ENCODE measurements at places on chromosomes 3 and 15. TPM values are rescaled to one million over a fixed set of nuclear protein-coding genes. Genes with fewer than 3 reads are reported as not detected.

GRCh38 chr3:66394019-66394752 lies 106.6 kb downstream of the LRIG1 start:
- no peak for DNase-seq

STAB1 gene
- total RNA-seq = 122 TPM

CYP1A2 gene
- total RNA-seq = 0.15 TPM

ATP13A5 gene
- 1.1 TPM for total RNA-seq

GRCh38 chr3:126672741-126673140 lies 17.8 kb upstream of the TXNRD3 start:
- no peak for DNase-seq

HGD gene
- total RNA-seq = 1.0 TPM

GRCh38 chr3:151264605-151265004 lies 13.7 kb downstream of the P2RY14 start:
- DNase-seq = no peak

- peak; percentile 42 for DNase-seq
Observed at GRCh38 chr3:99172736-99173657, 271.5 kb upstream of the DCBLD2 start.

GRCh38 chr3:71183549-71183948 lies 400.0 kb downstream of the FOXP1 start:
- DNase-seq = no peak

DNA sequence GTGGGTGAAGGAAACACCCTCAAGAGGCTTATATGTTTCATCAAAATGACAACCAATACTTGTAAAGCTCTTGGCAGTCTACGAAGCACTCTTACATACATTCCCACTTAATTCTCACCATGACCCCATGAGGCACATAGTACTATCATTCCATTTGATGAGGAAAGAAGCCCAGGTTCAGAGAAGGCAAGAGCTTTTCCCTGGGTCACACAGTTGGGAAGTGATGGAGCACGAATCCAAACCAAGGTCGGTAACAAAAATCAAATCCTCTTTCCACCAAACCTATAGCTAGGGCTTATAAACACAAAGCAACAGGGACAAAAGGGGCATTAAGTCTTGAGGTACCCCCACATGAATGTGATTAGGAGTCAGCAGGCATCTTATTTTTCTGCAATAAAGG lies 187.1 kb downstream of the UACA start:
- DNase-seq = no peak

DNA sequence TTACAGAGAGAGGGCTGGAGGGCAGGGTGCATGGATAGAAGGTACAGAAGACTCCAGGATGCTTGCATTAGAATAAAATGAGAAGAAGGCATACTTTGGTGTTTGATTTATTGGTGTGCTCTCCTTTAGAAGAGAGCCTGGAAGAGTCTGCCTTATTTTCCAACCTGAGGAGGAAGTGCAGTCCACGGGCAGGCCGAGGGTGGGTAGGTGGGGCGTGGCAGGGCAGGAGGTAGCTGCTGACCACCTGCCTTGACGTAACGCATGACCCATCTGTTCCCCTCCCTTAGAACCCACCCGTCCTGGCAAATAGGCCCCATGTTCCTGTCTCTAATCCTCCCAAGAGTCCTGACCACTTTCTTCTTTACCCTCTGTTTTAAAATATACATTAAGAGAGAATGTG lies 222.3 kb upstream of the LYSMD4 start:
- DNase-seq = no peak

DNA sequence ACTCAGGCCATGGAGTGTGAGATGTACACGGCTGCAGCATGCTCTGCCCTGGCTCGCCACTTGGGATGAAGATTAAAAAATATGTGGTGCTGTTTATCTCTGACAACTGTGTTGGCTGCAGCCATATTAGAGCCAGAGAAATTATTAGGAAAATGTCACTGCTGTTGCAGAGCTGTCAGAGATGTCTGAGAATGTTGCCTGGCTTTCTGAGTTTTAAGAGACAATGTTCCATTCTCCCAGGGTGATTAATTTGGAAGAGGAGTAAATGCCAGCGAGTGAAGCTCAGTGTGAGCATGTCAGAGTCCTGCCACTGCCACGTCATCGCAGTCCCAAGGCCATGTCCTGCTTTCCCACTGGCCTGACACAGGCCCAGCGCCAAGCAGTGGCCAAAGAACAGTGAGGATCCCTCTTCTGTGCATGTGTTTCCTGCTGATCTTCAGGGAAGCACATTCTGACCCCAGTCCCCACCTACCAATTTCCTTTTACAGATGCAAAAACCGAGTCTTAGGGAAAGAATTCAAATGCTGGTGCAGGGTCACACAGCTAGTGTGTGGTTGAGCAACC lies 370.9 kb downstream of the GABRG3 start:
- no peak for DNase-seq

TMCO5A gene
- total RNA-seq = not detected

DNA sequence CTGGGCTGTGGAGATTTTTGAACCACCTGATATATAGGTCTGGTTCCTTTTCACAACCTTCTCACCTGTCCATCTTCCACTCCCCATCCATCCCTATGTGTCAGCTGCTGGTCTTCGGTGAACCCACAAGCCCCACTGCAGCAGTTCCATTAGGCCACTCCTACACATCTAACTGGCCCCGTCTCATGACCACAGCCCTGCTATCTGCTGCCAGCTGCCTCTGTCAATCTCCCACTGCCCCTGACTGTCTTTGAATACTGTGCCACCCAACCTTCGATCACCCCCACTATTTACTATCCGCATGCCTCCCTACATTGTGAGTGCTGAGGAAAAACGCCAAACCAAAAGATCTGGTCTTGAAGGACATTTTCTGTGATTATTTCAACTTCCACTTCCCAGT lies 795.4 kb downstream of the IGSF11 start:
- no peak for DNase-seq

GRCh38 chr15:79452244-79453051 lies 20.3 kb downstream of the MINAR1 start:
- no peak for DNase-seq

IP6K1 gene
- 42.7 TPM for total RNA-seq

DNA sequence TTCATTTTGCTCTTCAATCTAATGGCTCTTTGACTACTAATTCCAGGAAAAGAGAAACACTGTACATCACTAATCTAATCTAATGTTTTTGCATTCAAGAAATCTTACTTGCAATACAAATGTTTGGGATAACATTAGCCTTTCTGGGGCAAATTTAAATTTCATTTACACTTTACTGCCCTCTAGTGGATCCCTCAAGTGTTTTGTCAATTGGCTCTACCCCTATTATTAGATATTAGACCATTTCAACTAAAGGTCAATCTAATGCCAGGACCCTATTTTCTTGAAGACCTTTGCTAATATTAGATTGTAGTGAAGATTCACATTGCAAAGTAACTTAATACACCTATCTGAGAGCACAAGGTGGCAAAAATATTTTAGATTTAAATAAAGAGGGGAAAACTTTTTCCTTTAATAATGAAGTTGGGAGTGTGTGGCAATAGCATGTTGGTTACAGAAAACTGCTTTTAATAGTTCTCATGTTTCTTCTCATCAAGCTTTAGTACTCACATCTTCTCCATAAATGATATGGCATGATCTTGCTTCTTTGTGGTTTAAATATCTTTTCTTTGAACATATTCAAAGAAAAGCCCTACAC lies 5.0 kb downstream of the C2CD4A start:
- no peak for DNase-seq

- DNase-seq = no peak
Observed at GRCh38 chr15:95059346-95059905, 828.1 kb downstream of the MCTP2 start.

SOX14 gene
- total RNA-seq = not detected

DNA sequence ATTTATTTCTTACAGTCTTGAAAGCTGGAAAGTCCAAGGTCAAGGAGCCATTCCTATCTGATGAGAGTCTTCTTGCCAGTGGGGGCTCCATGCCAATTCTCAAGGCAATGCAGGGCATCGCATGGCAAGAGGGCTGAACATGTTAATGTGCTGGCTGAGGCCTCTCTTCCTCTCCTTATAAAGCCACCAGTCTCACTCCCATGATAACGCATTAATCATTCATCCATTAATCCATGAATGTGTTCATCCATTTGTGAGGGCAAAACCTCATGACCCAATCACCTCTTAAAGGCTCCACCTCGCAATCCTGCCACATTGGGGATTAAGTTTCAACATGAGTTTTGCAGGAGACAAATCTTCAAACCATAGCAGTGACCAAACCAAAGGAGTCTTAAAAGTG lies 118.3 kb downstream of the PROS1 start:
- no peak for DNase-seq

DNA sequence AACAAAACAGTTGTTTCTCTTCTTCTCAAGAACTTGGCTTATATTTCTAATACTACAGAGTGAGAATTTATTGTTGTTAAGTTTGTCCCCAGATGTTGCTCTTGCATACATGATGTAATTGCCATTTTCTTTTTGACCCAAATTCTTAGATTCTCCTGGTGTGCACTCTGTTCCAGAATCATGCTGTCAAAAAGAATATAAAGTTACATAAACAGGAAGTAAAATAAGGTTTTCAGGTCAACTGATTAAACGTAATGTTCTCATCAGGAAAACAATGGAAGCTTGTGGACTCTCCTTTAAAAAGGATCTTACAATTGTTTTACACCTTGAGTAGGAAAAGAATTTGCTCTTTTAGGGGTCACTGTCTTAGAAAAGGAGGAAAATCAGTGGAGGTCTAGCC lies 121.8 kb downstream of the ADAM10 start:
- DNase-seq = no peak

GRCh38 chr3:186275436-186275835 lies 86.6 kb downstream of the DGKG start:
- no peak for DNase-seq

- no peak for DNase-seq
Observed at GRCh38 chr3:38152609-38153008, 12.7 kb upstream of the OXSR1 start.

DNA sequence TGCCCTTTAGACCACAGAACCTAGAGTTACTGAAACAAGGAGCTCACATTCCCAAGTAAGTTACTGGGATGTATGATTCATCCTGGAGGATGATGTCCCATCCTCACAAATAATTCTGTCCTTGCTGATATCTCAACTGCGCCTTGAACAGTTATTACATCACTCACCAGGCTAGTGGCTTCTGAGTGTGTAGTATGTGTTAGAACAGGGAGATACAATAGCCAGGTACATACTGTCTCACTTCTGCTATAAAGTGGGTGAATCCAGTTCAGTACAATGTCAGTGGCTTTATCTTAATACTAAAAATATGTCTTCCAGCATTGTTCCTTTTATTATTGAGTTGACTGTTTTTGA lies 483.2 kb upstream of the FRG2C start:
- no peak for DNase-seq

DNA sequence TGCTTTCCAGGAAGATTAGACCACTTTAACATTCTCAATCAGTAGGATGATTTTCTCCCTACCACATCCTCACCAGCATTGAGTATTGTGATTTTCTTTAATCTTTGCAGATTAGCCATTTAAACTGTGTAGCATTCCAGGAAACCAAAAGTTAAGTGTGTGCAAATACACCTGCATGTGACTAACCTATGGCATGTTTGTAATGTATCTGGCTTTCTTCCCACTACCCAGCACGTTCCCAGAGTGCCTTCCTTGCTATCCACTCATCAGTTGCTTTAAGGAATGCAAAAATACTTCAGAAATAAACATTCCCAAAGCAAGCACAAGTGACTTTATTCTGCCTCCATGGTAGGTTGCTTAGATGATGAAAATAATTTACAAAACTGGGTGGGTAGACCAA lies 74.2 kb downstream of the ATG7 start:
- no peak for DNase-seq

DNA sequence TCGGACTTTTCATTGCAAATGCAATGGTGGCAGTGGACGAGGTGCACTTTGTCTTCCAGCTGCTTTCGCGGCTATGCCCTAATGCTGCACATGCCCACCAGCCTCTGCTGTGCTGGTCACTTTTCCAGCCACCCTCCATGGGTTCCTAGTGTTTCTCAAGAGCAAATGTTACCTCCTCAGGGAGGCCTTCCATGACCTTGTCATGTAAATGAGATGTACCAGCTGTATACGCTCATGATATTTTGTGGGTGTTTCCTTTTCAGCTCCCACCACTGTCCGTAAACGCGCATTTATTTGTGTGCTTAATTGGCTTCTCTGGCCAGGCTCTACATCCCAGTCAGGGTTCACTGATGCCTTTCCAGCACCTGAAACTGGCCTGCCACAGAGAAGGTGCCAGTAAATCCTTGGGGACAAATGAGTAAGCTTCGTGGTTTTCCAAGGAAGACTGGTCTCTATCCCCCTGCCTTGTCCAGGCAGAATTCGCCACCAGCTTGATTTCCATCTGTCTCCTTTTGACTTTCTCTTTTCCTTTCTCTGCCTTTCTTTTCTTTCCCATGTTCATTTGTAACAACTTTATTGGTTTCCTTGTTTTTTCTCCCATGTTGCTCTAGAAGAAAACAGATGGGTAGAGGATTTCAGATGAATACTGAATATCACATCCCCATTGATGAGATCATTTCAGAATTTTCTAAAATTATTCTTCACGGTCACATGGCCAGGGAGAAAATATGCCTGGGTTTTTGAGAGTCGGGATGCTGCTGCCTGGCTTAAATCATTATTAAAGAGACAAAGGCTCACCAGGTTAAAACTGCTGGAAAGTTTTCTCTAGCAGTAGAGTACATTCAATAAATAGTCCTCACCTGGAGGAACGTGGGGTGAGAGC lies 82.5 kb downstream of the CHST2 start:
- no peak for DNase-seq

FRMD5 gene
- total RNA-seq = 4.4 TPM

DNA sequence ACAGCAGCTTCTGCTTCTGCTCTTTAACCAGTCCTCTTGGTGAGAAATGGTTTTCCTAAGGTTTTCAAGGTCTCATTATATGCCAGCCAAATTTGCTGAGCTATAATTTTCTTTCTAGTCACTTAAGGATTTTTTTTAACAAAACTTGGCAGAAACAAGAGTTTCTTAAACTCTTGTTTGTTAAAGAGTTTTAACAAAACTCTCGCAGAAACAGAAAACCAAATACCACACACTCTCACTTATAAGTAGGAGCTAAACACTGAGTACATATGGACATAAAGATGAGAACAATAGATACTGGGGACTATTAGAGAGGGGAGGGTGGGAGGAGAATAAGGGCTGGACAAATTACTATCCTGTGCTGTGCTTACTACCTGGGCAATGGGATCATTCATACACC lies 908.3 kb downstream of the TUSC7 start:
- DNase-seq = peak; percentile 18

GRCh38 chr3:31133541-31133940 lies 239.1 kb upstream of the GADL1 start:
- no peak for DNase-seq

SLC27A2 gene
- 2.0 TPM for total RNA-seq

DNA sequence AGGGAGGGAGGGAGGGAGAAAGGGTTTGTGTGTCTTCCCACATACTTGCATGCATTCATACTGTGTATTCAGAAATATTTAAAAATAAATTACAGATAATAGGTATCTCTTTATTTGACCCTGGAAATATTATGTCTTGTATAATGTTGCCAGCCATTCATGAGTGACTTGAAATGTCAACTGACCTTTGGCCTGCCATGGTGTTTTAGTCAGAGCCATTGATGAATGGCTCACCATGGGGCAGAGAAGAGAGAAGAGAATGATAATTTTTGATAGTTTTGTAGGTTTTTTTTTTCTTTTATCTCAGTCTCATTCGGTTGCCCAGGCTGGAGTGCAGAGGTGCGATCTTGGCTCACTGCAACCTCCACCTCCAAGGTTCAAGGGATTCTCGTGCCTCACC lies 121.2 kb downstream of the ATG7 start:
- no peak for DNase-seq

- DNase-seq = no peak
Observed at GRCh38 chr3:27533718-27534573, 49.8 kb upstream of the SLC4A7 start.

GRCh38 chr3:186640929-186641328 lies 730 bp downstream of the FETUB start:
- no peak for DNase-seq
